HFFc6 (cell line): ENCODE measurements at places on chromosomes 7 and 10. TPM values are rescaled to one million over a fixed set of nuclear protein-coding genes. Genes with fewer than 3 reads are reported as not detected.

DNA sequence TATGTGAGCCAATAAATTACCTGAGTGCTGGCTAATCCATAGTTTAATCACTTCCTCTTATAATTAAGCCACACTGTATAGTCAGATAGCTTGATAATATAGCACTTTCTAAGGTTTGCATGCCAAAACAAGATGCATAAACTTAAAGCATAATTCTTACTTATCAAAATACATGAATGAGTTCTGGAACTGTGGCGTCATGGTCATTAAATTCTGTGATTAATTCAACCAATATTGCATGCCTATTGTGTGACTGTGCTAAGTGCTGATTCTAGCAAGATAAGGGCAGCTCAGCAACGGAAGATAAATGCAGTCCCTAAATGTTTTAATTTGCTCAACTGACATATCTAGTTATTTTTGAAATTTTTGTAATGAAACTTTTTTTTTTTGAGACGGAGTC lies 29.7 kb downstream of the HOXA1 start:
- peak; percentile 81 for DNase-seq

DNA sequence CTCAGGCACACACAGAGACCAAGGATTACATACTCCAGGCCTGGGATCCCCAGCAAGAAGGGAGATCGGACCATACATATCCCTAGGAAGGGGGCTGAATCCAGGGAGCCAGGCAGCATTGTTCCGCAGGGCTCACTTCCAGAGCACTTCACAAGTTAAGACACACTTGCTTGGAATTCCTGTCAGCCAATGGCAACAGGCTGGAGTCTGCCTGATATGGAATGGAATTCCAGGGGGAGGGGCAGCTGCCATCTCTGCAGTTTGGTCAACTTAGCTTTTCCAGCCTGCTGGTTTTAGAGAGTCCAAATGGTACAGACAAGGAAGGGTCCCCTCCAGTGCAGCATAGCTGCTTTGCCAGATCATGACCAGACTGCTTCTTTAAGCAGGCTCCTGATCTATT lies 290.0 kb upstream of the GLI3 start:
- DNase-seq = no peak

DNA sequence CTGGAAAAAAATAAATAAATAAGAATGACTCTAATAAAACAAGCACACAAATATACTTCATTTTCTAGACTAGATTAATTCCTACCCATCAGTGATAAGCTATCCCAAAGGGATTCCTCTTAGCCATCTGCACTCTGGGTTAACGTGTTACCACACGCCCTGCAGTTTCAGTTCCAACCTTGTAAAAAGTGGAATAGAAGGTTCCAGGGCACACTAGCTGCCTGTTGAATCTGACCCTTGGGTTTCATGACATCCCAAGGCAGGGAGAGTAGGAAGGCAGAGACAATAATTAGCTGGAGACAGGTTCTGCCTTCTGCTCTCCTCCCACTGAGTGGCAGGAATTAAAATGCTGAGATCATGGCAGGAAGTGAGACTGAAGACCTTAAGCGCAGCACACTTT lies 33.5 kb downstream of the SLC37A3 start:
- DNase-seq = no peak

- no peak for DNase-seq
These were observed 8.8 kb downstream of the LYZL1 start for GRCh38 chr10:29297678-29298077.

DNA sequence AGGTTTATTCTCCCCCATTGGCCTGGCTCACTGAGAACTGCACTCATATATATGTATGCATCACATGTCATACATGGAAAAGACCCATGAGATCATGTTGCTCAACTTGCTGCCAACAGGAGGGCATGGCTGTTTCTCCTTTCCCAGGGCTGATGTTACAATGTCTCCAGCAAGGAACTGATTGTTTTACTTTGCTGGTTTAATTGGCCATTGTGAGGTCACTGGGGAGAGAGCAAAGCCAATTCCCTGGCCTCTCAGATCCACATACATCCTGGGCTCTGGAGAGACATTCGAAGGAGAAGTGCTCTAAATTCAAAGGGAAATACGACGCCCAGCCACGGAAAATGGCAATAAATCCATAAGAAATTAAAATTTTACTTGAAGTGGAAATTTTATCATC lies 287.8 kb downstream of the WDR11 start:
- DNase-seq = no peak

DNA sequence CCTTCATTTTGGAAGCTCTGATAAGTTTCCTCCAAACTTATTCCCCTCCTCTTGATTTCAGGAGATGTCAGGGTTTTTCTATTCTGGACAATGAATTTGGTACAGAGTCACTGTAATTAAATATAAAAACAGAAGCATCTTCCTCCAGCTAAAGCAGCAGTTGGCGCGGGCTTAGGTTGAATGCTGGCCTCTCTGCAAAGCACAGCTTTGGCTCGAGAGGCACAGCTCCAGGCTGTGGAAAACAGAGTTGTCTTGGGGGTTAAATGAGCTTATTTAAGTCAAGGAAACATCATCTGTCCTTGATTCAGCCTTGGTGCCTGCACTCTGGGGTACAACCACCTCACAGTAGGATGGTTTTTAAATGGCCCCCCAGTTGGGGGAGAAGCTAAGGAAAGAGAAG lies 35.0 kb upstream of the PDCD4 start:
- DNase-seq = no peak

DNA sequence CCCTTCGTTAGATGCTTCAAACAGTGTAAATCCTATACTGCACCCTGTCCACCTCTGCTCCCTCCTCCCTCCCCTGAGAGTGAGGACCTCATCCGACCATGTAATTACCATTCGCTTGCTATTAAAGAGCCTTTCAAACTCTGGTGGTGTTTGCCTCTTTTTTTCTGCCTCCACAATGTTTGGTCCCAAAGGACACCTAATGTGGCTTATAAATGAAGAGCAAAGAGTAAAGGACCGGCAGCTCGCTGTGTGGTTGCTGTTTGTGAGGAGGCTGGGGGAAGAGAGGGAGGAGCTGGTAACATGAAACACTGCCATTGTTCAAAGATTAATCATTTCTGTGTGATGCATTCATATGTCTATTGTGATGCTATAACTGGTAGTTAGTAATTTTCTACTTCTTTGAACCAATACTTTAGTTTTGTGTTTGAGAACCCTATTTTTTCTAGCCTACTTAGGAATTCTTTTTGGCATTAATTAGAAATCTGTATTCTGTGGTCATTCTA lies 27.9 kb downstream of the MTURN start:
- DNase-seq = peak; percentile 68

- DNase-seq = no peak
These were observed 412.5 kb downstream of the PLXDC2 start for GRCh38 chr10:20228729-20229128.

- no peak for DNase-seq
These were observed 177.5 kb downstream of the TWIST1 start for GRCh38 chr7:18939771-18940592.

GRCh38 chr7:2445898-2446555 lies 30.2 kb downstream of the GRIFIN start:
- no peak for DNase-seq

DNA sequence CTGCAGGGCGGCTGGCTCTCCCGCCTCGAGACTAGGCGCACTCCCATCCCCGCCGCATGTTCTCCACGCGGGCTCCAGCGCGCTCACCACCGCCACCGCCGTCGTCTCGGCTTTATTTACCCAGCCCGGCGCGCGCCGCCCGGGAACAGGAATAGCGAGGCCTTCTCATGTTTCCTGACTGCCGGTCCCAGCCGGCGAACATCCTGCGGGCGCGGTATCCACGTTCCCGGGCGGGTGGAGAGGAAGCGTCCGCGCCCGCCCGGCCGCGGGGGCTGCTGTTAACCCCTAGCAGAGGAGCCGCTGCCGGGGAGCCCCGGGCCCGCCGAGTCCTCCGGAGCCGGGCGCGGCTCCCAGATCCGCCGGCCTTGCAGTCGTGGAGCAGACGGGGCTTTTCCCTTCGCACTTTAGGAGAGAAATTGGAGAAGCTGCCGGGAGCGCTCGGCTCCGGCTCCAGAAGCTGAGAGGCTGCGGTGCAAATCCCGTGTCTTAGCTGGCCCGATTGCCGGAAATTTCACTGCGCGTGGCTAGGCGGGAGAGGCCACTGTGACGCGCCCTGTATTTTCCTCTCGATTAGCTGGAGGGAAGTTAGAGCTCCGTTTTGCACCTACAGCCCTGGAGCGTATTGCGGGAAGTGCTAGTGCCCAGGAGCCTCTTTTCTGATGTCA lies at the start of gene MKX:
Gene MKX (minus strand): TSS at position 88 of the 665 bp plus-strand sequence. CDS start 2,404 bp downstream, outside the sequence.
- peak; percentile 55 for DNase-seq

GRCh38 chr10:70748305-70748704 lies 36.9 kb downstream of the TBATA start:
- DNase-seq = no peak

- peak; percentile 52 for DNase-seq
These were observed 14.1 kb downstream of the ZNF398 start for GRCh38 chr7:149161241-149161848.

GRCh38 chr7:46852795-46853194 lies 729.1 kb downstream of the TNS3 start:
- DNase-seq = no peak

DNA sequence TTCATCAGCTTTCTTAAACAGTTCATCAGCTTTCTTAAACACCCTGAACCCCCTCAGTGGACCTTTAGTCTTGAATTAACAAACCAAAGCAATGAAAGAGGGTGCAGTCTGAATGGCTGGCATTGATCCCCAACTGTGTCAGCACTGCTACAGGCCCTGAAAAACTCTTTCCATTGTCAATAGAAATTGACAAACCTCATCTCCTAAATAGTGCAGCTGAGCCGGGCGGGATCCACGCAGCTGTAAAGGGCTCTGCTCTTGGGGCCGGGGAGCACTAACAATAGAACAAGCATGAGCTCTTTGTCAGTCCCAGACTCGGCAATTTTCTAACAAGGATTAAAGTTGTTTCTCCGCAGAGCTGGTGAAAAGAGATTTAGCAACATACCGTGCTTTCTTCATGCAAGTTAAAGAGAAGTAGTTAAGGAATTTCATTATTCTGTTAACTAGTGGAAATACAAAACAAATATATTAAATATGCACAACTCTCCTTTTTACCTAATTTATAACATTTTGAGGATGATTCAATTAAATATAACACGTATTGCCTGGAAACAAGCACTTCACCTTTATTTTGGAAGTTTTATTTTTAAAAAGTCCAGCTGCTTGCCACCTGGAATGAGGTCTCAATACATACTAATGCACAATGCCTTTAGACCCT lies 24.7 kb upstream of the FEZF1 start:
- DNase-seq = no peak

- no peak for DNase-seq
These were observed 2.5 kb upstream of the TWIST1 start for GRCh38 chr7:19119870-19120486.

GRCh38 chr10:131162866-131163843 lies 148.4 kb downstream of the TCERG1L start:
- DNase-seq = no peak

GRCh38 chr10:86775870-86776180 lies 19.4 kb downstream of the BMPR1A start:
- DNase-seq = no peak

- no peak for DNase-seq
These were observed 176.7 kb upstream of the PPP2R2D start for GRCh38 chr10:131724169-131724545.

- DNase-seq = peak; percentile 13
These were observed 712.1 kb downstream of the PARD3 start for GRCh38 chr10:34102893-34103506.

GRCh38 chr10:133109711-133110110 lies 22.0 kb downstream of the ADGRA1 start:
- DNase-seq = no peak

GRCh38 chr7:42080841-42081586 lies 156.0 kb downstream of the GLI3 start:
- no peak for DNase-seq

DNA sequence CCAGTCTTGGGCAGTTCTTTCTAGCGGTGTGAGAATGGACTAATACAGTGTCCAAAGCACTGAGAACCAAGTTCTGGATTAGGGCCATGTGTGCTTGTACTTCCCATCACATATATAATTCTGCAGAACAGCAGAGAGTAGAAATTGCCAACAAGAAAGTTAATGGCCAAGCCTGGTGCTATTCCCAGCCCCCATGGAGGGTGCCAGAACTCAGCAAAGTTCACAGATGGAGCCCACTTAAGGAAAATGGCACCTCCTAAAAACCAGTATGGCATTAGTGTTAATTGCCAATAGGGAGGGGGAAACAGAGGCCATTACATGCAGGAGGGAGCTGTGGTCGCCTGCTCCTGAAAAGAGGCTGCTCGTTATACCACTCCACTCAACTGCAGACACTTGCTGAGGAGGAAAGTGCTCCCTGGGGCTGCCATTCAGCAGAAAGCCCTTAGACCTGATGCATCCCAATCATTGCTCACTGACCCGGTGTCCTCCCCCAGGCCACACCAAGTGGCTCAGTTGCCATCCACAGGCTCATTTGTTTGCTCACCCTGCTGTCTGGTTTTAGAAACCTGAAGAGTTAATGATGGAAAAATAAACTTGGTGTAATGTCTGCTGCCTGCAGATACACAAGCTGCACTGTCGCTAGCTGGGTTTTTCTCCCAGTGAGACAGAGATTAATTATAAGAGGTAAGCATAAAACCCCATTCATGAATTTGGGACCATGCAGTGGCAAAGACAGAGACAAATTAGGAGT lies 280.6 kb downstream of the GFRA1 start:
- no peak for DNase-seq

DNA sequence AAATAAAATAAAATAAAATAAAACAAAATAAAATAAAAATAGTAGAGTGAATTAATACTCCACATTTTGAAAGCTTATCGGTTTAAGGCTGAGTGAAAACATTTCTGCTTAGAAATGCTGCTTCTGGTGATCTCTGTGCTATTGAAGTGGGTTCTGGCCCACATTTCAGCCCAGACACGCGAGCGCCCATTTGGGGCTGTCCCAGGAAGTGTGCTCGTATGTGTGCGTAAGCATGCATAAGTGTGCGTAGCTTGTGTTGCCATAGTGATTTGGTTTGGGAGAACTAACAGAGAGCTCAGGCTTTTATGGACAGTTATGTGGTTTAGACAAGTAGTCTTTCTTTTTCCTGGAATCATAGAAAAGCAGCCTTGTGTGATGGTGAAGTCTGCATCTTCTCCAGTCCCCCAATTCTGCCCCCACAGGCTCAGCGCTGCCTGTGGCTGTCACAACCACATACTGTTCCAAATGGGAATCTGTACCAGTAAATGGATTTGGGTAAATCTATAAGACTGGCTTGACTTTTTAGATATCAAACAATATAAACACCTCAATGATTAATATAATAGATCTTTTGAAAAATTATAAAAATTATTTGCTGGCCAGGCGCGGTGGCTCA lies 29.8 kb upstream of the PURB start:
- no peak for DNase-seq

NPTX2 gene
- total RNA-seq = not detected in 3 replicates

SLC26A4 gene
- total RNA-seq = 0.11 to 0.22 TPM (median 0.18 TPM) in 3 replicates

CCDC6 gene
- 33.8 to 35.7 TPM (median 35.2 TPM) in 3 replicates for total RNA-seq

DEPP1 gene
- 0.50 to 1.1 TPM (median 0.52 TPM) in 3 replicates for total RNA-seq

PRR15 gene
- total RNA-seq = 0.44 TPM in 1 of 3 replicates, not detected in the others

TFPI2 gene
- 34.9 to 85.6 TPM (median 56.0 TPM) in 3 replicates for total RNA-seq

GBX1 gene
- total RNA-seq = not detected in 3 replicates

ICA1 gene
- total RNA-seq = not detected in 3 replicates

GPR141 gene
- total RNA-seq = not detected in 3 replicates

C10orf105 gene
- total RNA-seq = not detected in 2 replicates

KEL gene
- total RNA-seq = not detected in 3 replicates

PODXL gene
- 10.7 to 22.0 TPM (median 15.2 TPM) in 3 replicates for total RNA-seq

AS3MT gene
- total RNA-seq = 2.3 to 4.5 TPM (median 3.9 TPM) in 3 replicates

CELF2 gene
- total RNA-seq = 2.7 and 4.4 TPM in 2 replicates

ANKRD26 gene
- total RNA-seq = 6.9 to 8.5 TPM (median 7.5 TPM) in 3 replicates

GPR26 gene
- total RNA-seq = not detected in 3 replicates
